ELR (cell line): ENCODE measurements at places on chromosomes 3 and 15.

- no peak for DNase-seq
Measured at GRCh38 chr15:42915654-42916315, 4.8 kb downstream of the TTBK2 start.

DNA sequence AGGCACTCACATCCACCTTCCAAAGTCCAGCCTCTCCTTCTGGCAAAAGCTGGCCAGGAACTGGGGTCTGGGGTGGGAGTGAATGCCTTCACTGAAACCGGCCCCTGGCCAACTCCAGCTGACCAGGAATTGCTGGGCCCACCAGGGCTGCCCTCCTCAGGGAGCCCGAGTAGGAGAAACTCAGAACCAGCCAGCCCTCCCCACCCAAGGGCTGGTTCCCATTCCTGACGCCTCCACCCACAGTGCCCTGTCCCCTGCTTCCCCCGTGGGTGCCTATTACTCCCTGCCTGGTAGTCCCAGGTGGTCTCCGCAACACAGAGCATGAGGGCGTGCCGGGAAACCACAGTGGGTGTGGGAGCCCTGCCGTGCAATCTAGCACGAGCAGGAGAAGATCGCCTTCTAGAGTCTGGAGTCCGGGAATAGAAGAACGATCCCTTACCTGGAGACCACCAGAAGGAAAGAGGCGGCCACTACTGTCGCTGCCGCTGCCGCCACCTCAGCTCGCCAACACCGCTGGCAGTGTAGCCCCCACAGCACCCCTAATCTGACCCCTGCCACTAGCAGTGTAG lies 178.8 kb downstream of the POTEB3 start:
- DNase-seq, result no peak

DNA sequence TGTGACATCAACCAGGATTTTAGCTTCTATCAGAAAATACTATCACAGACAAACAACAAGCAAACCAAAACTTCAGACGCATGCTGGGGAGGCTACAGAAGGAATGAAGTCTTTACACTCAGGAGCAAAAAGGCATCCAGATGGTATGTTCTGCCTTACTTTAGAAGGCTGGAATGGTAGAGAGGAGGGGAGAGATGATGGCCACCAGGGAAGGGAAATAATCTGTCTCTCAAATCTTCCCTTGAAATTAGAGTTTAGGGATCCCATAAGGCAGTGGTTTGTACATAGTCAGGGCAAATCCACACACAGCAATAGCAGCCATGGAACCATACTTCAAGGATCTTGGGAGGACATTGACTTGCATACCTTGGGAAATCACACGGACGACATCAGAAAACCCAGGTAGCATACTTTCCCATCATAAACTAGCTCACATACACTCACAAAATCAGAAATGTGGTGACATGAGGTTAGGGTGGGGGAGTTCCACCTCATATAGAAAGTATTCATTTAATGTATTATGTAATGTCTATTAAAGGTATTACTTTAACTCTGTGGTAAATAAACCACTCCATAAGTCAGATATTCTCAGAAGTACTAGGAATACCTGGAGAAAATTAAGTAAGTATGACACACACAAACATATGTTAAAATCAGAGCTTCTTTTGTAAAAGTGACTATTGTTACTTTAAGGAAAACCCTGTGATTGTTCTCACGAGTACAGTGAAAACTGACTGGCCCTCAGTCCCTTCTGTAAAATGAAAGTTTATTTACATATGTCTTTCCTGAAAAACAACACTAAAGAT lies 9.4 kb downstream of the BTLA start:
- DNase-seq, result no peak

- DNase-seq, result no peak
Measured at GRCh38 chr3:117400303-117400702, 690.7 kb downstream of the TUSC7 start.

GRCh38 chr3:143952569-143953072 lies 19.0 kb upstream of the DIPK2A start:
- DNase-seq, result no peak

GRCh38 chr3:104788807-104789206 lies 577.9 kb upstream of the ALCAM start:
- DNase-seq, result no peak

DNA sequence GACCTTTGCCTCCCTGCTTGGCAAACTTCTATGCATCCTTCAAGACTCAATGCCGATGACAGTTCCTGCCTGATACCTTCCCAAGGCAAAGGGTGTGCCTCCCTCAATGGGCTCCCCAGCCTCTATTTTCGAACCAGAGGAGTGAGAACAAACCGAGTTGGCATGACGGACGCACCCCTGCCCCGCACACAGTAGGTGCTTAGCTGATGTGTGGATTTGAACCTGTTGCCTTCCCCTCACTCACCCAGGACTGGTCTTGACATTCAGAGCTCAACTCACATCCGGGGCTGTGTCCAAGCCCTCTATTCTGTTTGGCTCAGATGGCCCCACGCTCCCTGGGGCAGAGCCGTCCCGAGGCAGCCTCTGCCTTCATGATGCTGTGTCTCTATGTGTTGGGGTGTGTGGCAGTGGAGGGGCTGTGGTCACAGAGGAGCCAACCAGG lies 52.2 kb upstream of the SLC6A11 start:
- DNase-seq, result no peak

GRCh38 chr3:175571096-175571495 lies 712.0 kb downstream of the NAALADL2 start:
- DNase-seq, result no peak

DNA sequence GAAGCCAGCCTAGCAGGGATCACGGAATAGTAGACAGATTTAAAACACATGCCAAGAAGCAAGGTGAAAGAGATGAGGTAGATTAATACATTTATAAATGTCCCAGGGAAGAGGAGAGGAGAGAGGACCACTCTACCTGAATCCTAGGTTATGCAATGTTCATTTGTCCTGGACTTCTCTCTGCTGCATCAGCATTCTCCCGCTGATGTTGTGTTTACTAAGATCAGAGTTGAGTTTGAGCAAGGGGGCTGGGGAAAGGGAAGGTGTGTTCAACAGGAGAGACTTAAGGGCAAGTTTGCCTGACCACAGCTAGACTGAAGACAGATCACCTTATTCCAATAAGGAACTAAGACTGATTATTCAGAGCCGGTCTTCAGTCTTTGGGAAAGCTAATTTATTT lies 1.1 kb upstream of the KPNA1 start:
- DNase-seq, result no peak

DNA sequence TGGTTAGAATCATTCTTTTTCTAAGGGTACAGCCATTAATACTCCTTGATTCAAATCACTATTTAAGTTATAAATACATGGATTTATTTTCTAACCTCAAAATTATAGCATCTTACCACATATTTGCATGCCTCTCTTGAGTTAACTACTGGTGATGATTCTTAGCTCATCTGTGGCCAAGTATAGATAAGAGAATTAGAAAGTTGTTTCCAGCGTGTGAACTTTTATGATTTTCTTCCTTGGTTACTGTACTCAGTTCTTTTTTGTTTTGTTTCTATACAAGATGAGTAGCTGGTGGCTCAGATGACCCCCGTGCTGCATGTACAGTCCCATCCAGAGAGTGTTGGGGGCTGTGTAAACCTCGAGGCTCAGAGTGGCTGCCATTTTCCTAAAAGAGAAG lies 124.6 kb downstream of the IGF1R start:
- no peak for DNase-seq

GRCh38 chr3:57133157-57133556 lies 32.0 kb downstream of the IL17RD start:
- DNase-seq, result no peak

- DNase-seq, result no peak
Measured at GRCh38 chr3:193744048-193744821, 151.2 kb downstream of the OPA1 start.

GRCh38 chr3:194187233-194187944 lies 51.4 kb downstream of the HES1 start:
- DNase-seq, result no peak

DNA sequence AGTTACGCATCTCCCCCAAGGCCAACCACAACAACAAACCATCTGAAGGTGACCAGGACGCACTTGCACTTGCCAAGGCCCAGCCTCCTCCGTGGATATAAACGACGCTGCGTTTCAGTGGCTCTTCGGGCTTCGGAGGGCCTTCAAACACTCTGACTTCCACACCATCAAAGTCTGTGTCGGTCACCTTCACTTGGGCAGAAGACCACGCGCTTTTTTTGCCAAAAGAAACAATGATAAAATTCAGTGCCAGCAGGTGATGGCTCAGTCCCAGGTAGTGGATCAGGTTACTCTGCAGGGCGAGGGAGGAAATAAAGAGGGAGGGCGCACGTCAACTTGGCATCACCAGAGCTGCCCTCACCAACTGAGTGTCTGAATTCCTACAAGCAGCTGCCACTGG lies 63.0 kb downstream of the NCEH1 start:
- DNase-seq, result no peak

GRCh38 chr3:58200846-58201355 lies 9.9 kb downstream of the DNASE1L3 start:
- no peak for DNase-seq

DNA sequence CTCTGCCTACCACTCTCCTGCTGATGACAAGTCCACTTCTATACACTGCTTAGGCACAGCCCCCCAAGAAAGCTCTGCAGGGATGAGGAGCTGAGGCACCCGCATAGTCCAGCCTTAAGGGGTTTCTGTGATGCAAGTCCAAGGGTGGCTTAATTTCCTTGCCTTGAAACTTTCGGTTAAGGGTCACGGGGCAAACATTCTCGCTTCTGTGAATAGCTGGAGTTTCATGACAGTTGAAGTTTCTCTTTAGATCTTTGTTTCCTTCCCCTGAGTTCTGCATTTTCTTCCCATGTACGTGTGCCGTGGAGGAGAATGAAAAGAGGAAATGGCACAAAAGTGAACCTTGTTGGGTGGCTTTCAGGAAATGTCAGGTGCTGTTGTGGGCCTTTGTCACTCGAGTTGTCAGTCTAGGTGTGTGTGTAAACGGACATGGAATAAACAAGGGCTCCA lies 7.0 kb downstream of the GPR160 start:
- DNase-seq, result no peak

GRCh38 chr15:90402223-90402622 lies 14.2 kb downstream of the IQGAP1 start:
- peak; percentile 84 for DNase-seq

DNA sequence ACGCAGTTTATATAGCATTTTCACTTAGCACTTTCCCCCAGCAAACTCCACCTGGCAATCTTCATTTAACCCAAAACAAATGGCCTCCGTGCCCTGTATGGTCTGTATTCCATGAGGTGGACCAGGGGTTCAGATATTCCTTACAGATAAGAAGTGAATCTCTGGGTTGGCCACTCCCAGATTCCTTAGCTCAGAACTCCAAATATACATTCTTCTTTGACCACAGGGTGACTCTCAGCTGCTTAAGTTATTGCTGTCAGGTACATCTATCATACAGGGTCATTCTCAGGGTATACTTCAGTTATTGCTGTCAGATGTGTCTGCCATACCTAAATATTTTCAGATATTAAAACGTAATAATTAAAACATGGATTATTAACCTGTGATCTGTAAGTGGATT lies 229.8 kb downstream of the TBL1XR1 start:
- DNase-seq, result peak; percentile 14

GRCh38 chr3:172089250-172089649 lies 49.9 kb downstream of the FNDC3B start:
- peak; percentile 71 for DNase-seq

GRCh38 chr3:107913701-107914100 lies 177.1 kb downstream of the CD47 start:
- DNase-seq, result peak; percentile 31

DNA sequence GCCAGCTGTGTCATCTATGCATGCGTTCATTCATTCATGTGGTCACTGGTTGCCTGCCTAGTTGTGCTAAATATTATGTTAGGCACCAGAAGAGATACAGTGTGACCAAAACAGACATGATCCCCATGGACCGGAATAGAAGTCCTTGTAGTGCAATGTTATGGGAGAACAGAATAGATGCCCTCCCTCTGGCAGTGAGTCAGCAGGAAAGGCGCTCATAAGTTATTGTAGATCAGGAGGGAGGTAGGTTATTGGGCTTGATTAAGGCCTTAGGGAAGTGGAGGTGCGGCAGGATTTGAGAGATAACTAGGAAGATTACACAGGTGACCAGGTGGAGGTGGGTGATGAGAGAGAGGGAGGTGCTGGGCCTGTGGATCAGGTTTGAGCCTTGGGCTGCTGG lies 5.2 kb downstream of the MCTP2 start:
- DNase-seq, result no peak

- no peak for DNase-seq
Measured at GRCh38 chr3:52321481-52321880, 5.4 kb downstream of the DNAH1 start.

- DNase-seq, result peak; percentile 77
Measured at GRCh38 chr3:99686955-99687612, 48.7 kb downstream of the COL8A1 start.

GRCh38 chr15:51496246-51496645 lies 126.3 kb downstream of the DMXL2 start:
- DNase-seq, result no peak

DNA sequence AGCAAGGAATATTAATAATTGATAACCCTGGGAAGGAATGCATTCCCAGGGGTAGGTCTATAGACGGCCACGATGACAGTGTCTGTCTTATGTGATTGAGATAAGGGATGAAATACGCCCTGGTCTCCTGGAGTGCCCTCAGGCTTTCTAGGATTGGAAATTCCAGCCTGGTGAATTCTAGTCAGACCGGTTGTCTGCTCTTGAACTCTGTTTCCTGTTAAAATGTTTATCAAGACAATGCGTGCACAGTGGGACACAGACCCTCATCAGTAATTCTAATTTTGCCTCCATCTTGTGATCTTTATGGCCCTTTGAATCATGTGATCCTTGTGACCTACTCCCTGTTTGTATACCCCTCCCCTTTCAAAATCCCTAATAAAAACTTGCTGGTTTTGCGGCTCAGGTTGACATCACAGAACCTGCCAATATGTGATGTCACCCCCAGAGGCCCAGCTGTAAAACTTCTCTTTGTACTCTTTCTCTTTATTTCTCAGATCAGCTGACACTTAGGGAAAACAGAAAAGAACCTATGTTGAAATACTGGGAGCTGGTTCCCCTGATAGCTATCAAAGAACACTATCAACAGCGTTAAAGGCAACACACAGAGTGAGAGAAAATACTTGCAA lies 183.3 kb downstream of the PDE8A start:
- no peak for DNase-seq

DNA sequence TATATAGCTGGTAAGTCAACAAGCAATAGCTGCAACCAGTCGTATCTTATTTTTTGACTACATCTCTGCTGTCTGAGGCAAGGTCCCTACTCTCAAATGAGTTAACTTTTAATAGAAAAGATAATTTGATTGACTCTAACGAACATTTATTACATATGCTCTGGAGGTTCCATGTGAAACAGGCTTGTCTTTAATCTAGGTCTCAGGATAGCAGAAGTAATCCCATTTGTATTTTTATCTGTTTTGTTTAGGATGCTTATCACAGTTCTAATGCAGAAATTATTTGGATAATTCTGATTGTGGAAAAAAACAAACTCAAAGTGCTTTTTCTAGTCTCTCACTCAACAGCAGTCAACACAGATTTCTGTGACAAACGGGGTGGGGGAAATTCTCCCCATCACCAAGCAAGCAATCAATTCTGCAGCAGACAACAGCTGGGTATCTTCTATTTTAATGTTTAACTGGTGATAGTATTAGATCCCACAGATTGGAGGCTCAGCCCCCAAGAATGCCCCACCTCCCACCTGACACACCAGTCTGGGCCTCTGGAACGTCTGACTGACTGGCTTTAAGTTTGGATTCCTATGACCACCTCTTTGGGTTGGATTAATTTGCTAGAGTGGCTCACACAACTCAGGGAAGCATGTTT lies 58.8 kb downstream of the ITPR1 start:
- no peak for DNase-seq
